ENCODE measurements at places on chromosomes 7 and 10. TPM values are rescaled to one million over a fixed set of nuclear protein-coding genes. Genes with fewer than 3 reads are reported as not detected.

- no peak for DNase-seq
Observed at GRCh38 chr10:122713091-122713885, 13.6 kb upstream of the C10orf120 start.

TMEM130 gene
- 0.37 TPM for total RNA-seq

DNA sequence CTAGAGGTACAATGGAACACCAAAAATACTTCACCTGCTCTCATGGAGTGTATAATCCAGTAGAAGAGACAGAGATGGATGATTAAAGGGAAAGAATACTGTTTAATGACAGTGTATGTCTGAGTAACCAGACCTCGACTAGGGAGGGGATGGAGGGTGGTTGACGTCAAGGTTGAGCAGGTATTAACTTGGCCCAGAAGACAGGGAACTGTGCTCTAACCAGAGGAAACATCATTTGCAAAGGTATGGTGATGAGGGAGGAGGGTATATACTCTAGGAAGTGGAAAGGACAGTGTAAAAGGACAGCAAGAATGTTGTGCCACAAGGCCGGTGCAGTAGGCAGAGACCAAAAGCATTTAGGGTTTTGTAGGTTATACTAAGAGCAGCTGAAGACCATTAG lies 2.9 kb downstream of the MIOS start:
- no peak for DNase-seq

COX19 gene
- total RNA-seq, result 15.0 TPM

DNA sequence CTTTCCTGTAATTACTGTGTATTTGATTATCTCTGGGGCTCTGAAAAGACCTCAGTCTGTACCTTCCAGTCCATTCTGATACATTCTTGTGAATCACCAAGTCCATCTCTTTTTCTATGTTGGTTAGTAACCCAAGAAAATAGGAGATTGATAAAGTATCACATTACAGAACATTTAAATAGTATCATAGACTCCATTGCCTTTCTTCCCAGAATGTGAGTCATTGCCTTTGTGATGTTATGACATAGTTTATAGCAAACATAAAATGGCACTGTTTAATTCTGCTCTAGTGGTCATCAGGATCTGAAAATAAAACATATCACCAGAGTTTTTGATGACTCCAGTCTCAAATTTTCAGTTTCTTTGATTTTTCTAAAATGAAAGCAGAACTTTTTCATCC lies 78.4 kb downstream of the NRG3 start:
- no peak for DNase-seq

CTAGE15 gene
- total RNA-seq, result not detected

DNA sequence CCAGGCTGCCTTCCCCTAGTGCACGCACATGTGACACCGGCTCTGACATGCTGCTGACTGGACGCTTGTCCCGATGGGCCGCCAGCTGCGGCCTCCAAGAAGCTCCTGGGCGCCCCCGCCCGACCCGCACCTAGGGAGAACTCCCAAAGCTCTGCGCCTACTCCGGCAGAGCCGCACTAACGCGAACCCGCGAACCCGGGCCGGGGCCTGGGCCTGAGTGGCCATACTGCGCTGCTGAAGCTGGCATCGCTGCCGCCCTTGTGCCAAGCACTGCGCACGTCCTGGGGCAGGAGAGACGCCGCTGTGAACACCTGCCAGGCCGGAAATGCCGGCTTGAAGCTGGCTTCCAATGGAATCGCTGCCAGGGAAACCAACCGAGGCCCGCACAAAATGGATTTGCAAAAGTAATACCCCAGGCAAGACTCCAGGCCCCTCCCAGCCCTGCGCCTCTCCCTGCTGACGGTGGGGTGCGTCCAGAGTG lies 85.1 kb downstream of the WASHC2A start:
- no peak for DNase-seq

GBX1 gene
- not detected for total RNA-seq

GRCh38 chr10:51487576-51487975 lies 211.8 kb downstream of the CSTF2T start:
- no peak for DNase-seq

DNA sequence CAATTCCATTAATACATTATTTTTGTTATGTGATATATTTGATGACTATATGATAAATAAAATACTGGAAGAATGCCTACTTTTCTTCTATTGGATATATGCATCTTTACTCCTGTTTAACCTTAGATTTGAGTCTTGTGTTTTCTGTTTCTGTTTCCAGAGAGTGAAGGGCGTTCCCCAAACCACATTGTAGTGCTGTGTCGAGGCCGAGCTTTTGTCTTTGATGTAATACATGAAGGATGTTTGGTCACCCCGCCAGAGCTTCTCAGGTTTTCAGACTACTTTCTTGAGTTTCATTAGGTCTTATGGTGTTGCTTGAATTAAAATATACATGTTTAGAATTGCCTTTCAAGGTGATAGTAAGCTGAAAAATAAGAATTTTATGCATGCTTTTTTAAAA lies 23.8 kb downstream of the CROT start:
- no peak for DNase-seq

DNA sequence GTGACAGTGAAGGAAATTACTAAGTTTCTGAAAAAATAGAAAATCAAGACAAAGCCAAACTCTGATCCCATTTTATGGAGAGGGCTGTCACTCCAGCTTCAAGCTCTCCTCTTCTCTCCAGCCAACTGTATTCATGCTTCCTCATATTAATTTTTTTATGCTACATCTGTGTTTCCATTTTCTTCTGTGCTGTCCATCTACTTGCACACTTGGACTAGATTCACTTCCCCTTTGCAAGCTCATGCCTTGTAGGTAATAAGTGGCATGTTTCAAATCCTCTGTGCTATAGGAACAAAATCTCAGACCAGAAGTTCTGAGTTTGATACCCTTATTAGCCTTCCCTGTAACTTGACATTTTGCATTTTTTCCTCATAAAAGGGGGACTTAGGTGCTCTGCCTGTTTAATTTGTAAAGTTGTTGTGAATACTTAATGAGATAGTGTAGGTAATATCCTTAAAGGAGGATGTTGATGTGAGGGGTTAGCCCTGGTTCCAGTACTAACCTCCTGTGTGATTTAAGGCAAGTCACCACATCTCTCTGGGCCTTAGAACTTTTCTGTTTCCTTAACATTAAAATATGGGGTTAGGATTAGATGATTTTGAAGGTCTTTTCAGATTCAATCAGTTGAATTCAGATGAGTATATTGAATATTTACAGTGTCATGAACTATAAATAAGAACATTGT lies 358.8 kb downstream of the BBS9 start:
- no peak for DNase-seq

CRTAC1 gene
- total RNA-seq, result 0.26 TPM

- DNase-seq, result no peak
Observed at GRCh38 chr7:99729486-99730237, 5.3 kb downstream of the CYP3A7 start.

- no peak for DNase-seq
Observed at GRCh38 chr7:212754-213153, 20.4 kb downstream of the FAM20C start.

DNA sequence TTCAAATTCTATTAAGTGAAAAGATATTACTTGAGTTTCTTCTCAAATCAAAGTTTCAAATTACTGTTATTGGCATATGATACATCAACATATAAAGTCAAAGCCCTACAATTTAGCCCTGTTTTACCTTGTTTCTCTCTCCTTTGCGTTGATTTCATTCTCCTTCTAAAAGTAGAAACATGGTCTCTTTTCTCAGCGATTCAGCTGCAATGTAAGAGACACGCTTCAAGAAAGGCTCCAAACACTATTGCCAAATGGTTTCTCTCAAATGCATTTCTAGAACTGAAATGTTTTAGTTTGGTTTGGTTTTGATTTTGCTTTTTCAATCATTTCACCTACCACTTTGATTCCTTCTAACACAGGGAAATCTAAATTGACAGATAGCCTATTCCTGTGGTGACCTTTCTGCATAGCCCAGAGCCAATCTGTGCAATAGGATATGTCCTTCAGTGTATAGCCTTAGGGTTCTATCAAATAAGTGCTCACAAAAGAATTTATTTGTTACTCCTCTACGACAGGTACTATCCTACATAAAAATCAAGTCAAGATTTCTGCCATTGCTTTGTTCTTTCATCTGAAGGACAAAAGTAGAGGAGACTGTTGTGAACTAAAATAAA lies 47.3 kb downstream of the CTNNA3 start:
- no peak for DNase-seq

- DNase-seq, result no peak
Observed at GRCh38 chr7:90092506-90092905, 61.8 kb upstream of the STEAP1 start.

NODAL gene
- total RNA-seq, result not detected

DNA sequence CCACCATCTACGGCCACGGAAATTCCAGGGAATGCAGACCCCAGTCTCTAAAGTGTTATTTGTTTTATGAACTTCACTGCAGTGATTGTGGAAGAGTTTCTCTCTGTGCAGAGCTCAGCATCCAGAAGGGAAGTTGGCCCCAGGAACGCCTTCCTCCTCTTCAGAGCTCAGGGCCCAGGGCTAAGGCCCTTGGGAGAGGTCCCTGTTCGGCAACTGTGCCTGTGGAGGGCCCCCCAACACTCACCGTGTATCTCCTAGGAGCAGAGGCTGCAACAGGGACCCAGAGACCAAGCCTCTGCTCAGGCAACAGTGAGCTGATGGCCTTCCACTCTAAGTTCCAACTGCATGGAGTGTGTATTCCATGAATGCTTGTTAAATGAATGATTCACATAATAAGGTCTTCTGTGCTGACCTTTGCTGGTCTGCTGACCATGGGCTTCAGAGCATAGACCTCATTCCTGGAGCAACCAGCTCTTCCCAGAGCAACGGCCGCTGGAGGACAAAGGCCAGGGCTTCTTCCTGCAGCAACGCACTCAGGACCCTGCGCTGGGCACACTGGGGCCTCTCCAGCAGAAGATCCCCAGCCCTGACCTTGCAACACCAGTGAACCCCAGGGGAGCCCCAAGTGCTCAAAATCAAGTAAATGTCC lies 7.7 kb downstream of the DIP2C start:
- DNase-seq, result no peak

- no peak for DNase-seq
Observed at GRCh38 chr7:68041554-68041953, 1044.9 kb downstream of the TYW1 start.

DNA sequence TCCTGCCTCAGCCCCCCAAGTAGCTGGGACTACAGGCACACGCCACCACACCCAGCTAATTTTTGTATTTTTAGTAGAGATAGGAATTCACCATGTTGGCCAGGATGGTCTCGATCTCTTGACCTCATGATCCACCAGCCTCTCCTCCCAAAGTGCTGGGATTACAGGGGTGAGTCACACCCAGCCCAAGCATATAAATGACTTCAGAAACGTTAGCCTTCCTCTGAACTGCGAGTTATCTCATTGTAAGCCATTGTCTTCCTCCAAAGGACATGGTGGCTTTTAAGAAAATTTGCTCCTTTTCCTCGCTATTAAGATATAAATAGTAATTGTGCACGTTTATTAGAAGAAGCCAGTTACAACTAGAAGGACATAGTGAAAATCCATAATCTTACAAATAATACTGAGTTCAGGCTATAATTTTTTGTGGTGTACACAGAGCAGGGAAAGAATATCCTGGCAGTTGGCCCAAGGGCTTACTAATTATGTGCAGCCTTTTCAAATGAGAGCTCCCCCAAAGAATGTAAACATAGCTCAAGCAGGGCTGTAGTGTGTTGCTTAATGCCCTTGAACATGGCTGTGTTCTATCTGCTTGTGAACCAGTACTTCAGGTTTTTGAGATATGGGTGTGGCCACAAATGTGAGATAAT lies 495.8 kb downstream of the PARD3 start:
- no peak for DNase-seq

ARHGAP22 gene
- 3.1 TPM for total RNA-seq

DNA sequence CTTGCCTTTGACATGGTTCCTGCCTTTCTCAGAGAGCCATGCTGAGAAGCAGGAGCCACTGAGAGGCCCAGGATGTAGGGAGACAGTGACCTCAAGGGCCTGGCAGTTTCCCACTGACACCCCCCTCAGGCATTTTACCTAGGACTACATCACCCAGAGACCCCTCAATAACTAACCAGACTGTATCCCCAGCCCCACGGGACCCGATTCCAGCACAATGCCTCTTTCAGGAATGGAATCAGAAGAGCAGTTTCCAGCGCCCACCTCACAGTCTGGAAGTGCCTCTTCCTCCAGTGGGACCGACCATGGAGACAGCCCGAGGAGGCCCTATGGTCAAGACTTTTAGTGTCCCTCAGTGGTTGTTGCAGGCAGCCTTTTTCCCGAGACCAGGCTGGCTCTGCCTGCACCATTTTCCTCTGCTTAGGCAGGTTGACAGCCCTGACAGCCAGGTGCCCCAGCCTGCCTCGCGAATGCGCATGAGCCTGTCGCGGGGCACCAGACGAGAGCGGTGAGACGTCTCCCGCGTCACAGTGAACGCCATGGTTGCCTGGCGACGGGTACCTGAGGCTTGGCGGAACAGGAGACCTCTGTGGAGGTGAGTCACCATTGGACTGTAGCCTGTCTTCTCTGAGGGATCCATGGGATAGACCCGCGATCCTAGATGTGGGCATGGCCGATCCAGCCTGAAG lies 28.4 kb upstream of the ZNF273 start:
- DNase-seq, result no peak

DNA sequence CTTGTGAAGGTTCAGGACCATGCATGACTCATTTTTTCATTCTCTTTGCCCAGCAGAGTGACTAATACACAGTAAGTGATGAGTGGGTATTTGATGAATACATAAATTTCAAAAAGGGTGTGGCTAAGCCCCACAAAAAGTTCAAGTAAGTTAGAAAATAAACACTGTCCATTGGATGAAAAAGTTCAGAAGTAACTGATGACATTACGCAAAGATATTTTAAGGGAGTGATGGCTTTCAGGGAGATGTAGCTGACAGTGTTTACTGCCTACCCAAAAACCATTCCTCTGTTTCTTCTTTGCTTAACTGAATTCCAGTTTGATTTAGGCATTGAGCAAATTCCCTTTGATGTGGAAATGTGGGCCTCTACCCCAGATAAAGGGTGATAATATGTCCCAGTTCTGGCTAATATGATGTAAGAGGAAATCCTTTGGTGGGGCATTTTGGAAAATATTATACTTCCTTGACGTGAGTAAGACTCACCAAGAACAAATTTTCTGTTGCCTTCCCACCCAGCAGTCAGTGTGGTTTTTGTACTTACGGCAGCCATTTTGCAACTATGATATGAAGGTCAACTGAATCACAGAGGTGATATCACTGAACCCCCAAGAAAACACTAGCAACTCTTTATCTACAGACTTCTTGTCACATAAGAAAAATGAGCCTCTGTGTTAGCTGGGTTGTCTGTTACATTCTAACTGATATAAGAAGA lies 29.0 kb upstream of the EBLN1 start:
- no peak for DNase-seq

KNDC1 gene
- total RNA-seq, result 1.2 TPM

DNA sequence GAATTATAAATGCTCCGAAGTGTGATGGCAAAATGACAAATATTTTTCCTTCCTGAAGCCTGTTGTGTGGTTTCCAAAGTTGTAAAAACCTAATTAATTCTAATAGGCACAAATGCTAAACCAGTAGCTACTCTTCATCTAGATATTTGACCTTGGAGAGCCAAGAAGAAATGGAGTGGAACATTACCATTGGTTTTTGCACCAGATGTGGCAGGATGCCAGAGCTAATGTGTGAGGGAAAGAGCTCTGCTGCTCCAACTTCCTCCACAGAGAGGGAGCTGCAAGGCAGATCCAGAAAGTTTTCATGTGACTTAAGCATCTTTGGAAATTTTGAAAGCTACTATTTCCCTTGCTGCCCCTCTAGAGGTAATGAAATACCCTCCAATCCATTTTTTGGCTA lies 65.1 kb upstream of the HPS1 start:
- no peak for DNase-seq

GPNMB gene
- 18.1 TPM for total RNA-seq

- no peak for DNase-seq
Observed at GRCh38 chr10:411603-412002, 276.3 kb downstream of the ZMYND11 start.

ZDHHC4 gene
- 37.6 TPM for total RNA-seq

ACBD7 gene
- not detected for total RNA-seq

GHRHR gene
- not detected for total RNA-seq
